ENCODE measurements at places on chromosomes 6 and 20.

- DNase-seq = no peak
These were observed 374.6 kb upstream of the JARID2 start for GRCh38 chr6:14871221-14871620.

GRCh38 chr6:101208152-101208551 is 185.4 kb upstream of the GRIK2 start:
- no peak for DNase-seq

- DNase-seq = no peak
These were observed 54.8 kb downstream of the TNFRSF21 start for GRCh38 chr6:47254906-47255305.

GRCh38 chr20:20241976-20242375 is 125.9 kb upstream of the INSM1 start:
- DNase-seq = no peak

DNA sequence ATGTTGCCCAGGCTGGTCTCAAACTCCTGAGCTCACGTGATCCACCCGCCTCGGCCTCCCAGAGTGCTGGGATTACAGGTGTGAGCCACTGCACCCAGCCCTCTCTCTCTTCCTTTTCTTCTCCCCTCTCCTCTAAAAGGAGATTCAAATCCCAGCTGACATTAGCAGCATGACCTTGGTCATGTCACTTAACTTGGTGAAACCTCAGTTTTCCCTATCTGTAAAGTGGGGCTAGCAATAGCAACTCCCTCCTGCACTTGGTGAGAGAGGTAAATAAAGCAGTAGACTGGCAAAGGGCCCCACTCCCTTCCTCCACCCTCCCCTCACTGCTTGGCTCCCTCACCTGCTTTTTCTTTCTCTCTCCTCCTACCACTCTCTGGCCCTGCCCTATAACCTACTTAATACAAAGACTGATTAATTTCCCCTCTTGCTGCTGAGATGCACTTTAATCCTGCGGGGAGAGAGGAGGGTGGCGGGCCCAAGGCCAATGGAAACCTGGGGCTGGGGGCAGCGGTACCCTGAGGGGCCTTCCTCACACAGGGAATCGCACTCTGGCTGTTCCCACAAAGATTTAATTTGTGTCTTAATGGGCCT is 54.2 kb upstream of the ZFAND3 start:
- no peak for DNase-seq

- no peak for DNase-seq
These were observed 11.3 kb downstream of the MOXD1 start for GRCh38 chr6:132390017-132390416.
